ENCODE measurements at places on chromosomes 1 and 21.

- H3K27me3 ChIP-seq, result peaks cover 35% of the 10 kb centered on the region
- H3K4me1 ChIP-seq, result peaks cover 10% of the 10 kb centered on the region
- H3K4me3 ChIP-seq, result no peak overlapping the region
- H3K27ac ChIP-seq, result no peak overlapping the region
- peak; percentile 88 for DNase-seq
Measured at GRCh38 chr1:152001631-152002584, 8.2 kb upstream of the S100A10 start.

DNA sequence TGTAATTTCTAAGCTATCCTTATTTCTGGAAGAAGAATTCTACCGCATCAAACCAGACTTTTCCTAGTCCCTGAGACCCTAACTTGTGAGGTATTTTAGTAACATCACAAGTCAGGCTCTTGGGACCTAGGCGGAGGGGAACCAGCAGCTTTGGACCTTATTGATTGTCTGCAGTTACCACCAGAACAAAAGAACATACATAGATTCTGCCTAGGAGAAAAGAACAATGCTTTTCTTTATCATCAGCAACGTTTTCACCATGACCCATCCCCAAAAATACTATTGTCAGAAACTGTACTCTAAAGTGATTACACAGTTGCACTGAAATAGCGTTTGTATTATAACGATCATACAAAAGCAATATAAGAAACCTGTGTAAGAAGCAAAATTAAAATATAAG is 860.4 kb downstream of the USP25 start:
- H3K4me3 ChIP-seq, result no peak overlapping the region
- H3K27ac ChIP-seq, result no peak overlapping the region
- no peaks in the 10 kb centered on the region for H3K4me1 ChIP-seq
- no peaks in the 10 kb centered on the region for H3K27me3 ChIP-seq
- DNase-seq, result no peak

GRCh38 chr1:162326559-162326958 is 50.1 kb downstream of the SPATA46 start:
- no peak for DNase-seq
- no peak overlapping the region for H3K4me3 ChIP-seq
- no peaks in the 10 kb centered on the region for H3K4me1 ChIP-seq
- H3K36me3 ChIP-seq, result no peaks in the 10 kb centered on the region
- H3K27me3 ChIP-seq, result peaks cover 16% of the 10 kb centered on the region
- no peak overlapping the region for H3K27ac ChIP-seq

DNA sequence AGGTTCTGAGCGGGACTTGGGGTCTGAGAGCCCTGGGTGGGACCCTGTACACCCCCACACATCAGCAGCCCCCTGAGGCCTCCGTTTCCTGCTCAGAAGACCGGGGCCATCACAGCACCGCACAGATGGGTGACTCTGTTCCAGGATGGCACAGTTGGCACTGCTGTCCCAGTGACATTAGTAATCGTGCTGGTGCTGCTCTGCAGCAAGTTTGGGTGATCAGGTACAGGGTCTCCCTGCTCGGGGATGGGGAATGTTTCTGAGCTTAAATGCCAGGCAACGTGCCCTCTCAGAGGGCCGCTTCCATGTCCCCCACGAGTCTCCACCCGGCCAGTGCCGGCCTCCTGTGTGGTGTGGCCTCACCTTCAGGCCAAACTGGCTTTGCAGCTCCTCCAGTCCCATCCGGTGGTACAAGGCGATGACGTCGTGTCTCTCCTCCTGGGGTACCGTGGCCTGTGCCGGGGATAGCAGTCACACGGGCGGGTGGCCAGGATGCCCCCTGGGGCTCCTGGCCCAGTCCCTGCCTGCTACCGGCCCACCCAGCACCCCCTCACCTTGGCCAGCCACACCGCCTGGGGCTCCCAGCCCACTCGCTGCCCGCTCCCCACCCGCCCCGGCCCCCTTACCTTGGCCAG is 17.1 kb downstream of the PRXL2B start:
- no peak overlapping the region for H3K4me3 ChIP-seq
- H3K4me1 ChIP-seq, result no peaks in the 10 kb centered on the region
- H3K27me3 ChIP-seq, result peaks cover 5% of the 10 kb centered on the region
- DNase-seq, result no peak
- H3K27ac ChIP-seq, result no peak overlapping the region

GRCh38 chr1:23872421-23872820 is 4.3 kb upstream of the FUCA1 start:
- no peak overlapping the region for H3K4me3 ChIP-seq
- no peak overlapping the region for H3K27ac ChIP-seq
- DNase-seq, result no peak
- peaks cover 16% of the 10 kb centered on the region for H3K36me3 ChIP-seq
- peaks cover 4% of the 10 kb centered on the region for H3K27me3 ChIP-seq
- H3K4me1 ChIP-seq, result peaks cover 12% of the 10 kb centered on the region
